Activated CD4-positive, alpha-beta T cell treated with anti-CD3 and anti-CD28 coated beads, Interleukin-2, amount 50 U/mL, for 16 hours (primary cell): ENCODE measurements at places on chromosomes 6 and 20.

DNA sequence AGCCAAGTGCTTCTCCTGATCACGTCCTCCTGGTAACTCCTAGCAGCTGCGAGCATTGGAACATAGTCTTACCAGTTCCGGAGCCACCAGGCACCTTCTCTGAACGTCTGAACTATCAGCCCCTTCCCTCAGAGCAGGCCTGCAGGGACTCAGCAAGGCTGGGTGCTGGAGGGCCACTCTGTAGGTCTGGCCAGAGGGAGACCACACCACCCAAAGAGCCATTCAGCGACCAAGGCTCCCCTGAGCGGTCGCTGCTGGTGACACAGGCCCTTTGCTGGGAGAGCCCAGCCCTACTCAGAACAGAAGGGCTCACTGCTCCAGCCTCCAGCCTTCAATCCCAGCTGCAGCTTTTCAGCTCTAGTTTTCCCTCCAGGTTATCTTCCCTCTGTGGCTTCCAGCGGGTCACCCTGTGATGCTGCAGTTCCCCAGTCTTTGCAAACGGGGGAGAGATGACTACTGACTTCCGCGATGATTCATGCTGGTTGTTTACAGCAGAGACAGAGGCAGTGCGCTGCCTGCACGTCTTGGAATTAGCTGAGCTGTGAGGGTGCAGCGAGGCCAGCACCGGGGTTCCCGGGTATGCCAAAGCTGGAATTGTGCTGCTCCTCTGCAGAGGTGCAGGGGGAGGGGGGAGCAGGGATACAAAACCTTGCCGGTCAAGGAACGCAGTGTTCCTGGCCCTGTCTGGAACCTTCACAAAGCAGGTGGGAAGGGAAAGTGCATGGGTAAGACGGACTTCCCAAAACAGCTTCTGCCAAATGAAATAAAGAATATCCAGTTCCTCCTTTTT is 161.4 kb downstream of the LY86 start:
- peak; percentile 80 for DNase-seq

DNA sequence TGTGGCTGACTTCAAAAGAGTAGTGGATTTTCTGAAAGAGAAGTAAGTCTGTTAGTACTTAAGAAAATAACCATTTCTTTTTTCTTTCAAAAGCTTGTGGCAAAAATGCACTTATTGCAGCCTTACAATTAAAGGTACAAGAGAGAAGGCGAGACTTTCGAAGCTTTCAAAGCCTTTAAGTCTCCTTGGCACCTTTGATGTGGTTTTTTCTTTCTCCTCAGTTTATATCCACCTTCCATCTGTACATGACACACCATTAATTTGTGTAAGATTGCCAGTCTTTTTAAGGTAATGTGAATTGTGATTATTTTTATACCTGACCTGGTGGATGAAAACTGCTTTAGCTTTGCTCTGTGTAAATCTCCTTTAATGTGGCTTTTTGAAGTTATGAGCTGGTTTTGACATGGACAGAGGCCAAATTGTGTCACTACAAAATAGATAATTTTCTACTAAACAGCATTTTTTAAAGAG is 466.1 kb downstream of the CDKAL1 start:
- DNase-seq, result no peak

DNA sequence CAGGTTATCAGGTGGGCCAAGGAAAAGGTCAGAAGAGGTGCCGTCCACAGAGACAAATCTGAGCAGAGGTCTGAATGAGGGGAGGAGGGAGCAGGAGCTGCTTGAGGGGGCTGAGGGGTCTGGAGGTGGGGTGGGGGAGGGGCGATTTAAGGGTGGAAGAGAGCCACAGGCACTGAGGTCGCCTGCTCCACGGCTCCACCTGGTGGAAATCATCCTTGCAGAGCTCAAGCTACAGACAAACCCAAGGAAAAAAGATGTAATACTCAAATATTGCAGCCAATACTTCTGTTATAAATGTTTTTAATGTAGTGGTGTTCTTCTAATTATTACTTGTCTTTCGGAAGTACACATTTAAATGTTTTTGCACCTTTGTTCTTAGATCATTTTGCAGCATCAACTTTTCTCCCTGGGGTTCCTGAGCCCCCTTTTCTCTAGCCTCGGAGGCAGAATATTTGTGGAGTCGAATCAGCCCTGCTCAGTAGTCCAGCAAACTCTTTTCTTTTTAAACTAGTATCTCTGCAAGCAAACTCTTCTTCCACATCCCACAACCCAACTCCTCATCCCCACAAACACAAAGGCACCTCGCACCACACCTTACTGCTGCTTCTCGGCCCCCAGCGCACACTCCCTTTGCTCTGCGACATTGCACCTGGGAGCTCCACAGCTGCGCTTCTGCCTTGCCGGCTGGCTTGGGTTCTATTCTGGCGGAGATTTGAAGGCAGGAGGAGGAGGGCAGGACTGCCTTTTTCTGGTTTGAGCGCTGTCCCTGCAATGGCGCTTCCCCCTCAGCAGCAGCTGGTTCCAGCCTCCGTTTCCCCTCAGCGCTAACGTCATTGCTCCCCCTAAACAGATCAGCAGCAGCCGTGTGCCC is 51.0 kb upstream of the TFAP2A start:
- DNase-seq, result peak; percentile 25

GRCh38 chr20:46618316-46619100 is 32.8 kb downstream of the SLC13A3 start:
- no peak for DNase-seq

DNA sequence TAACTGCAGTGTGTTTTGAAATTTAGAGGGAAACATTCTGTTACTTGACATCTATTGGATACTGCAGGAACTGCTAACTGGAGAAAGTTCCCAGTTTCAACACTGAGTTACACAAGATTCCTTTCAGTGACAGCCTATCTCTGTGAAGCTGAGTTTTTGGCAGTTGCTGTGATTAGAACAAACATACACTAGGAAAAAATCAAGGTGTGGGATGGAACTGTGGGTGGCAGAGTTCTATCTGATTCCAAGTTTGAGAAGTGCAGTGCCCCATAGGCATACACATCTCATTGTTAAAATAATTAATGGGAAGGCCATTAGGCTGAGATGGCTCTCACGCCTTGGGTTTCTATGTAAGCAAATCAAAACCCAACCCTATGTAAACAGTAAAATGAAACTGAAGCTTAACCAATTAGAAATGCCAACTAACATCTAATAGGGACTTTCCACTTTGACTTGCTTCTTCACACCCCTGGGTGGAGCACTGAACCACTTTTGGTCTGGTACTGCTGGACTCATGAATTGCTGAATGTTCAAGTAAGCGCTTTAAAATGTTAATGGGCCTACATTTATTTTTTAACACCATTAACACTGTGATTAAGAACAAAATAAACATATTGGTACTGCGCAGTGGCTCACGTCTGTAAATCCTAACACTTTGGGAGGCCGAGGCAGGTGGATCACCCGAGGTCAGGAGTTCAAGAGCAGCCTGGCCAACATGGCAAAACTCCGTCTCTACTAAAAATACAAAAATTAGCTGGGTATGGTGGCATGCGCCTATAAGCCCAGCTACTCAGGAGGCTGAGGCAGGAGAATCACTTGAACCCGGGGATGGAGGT is 55.2 kb upstream of the TBC1D7 start:
- DNase-seq, result peak; percentile 42

- peak; percentile 84 for DNase-seq
These were observed 57.9 kb downstream of the GJA10 start for GRCh38 chr6:89952105-89952671.

DNA sequence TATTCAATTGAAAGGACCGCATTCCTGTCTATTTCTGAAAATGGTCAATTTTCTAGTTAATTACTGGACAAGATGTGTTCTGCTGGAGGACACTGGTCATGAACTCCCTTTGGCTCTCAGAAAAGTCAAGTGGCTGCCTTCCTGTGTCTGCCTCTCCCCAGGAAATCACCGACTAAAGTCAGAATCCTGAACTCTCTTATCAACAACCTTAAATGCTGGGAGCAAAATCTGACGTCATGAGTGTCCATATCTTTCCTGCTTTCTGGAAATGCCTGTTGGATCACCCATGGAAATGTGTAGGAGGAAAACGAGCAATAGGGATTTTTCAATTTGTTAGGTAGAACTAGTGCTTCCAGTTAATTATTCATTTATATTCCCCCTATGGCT is 53.5 kb upstream of the PLCB1 start:
- DNase-seq, result no peak

DNA sequence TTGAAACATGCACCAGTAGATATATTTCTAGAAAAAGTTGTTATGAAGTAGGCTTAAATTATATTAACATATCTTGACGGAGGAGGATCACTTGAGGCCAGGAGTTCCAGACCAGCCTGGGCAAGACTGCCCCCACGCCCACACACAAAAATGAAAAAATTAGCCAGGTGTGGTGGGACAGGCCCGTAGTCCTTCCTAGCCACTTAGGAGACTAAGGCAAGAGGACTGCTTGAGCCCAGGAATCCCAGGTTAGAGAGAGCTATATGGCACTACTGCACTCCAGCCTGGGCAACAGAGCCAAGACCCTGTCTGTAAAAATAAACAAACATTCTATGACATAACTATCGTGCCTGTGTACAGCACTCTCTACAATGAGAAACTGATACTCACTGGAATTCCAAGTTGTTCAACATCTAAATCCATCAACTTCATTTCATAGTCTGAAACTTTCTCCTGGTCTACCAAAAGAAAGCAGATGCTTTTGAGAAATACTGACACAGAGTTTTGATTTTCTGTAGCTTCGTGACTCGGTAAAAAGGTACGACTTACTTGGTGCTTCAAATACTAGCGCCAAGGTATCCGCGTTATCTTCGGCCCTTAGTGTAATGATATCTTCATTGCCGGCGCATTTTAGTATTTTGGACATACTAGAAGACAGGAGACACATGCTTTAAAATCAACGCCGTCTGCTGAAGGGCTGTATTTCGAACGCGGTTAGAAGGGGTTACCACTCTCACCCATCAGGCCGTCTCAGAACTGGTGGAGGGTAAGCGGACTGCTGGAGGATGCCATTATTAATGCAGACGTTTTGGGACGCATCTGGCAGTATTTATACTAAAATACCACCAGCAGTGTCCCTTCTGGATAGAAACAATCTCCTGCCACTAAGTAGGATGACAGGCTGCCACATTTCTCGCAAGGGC is 1.3 kb downstream of the PCNA start:
- peak; percentile 23 for DNase-seq

DNA sequence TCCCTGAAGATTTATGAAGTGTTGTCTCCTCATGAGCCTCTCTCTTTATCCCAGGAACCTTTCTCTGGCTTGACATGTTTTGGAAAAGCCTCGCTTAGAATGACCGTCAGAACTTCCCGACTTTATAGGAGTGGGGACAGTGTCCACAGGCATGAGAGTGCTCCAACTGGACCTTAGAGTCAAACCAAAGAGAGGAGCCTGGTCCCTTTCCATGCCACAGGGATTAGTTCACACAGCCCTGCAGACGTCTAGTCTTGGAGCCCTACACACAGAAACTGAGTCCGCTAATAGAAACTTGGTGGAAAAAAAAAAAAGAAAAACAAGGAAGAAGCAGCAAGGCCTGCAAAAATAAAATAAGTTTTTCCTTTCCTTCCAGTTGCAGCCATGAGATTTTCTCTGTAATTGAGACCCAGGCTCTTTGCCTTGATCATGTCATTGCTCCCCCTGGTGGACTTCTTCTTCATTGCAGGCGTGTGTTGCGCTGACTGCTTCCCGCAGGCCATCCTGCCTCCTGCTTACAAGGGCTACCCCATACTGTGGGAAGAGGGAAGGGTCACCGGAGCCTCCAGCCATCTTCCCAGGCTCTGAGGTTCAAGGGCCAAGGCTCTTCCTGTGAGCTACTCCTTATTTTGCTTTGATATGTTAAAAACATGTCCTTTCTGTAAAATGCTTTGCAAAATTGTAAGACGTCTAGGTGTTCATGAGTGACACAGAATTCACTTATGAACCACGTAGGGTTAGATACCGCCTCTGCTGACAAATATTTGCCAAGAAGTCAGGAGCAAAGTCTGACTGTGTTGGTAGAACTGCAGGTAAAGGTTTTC is 201.0 kb downstream of the UST start:
- peak; percentile 78 for DNase-seq

DNA sequence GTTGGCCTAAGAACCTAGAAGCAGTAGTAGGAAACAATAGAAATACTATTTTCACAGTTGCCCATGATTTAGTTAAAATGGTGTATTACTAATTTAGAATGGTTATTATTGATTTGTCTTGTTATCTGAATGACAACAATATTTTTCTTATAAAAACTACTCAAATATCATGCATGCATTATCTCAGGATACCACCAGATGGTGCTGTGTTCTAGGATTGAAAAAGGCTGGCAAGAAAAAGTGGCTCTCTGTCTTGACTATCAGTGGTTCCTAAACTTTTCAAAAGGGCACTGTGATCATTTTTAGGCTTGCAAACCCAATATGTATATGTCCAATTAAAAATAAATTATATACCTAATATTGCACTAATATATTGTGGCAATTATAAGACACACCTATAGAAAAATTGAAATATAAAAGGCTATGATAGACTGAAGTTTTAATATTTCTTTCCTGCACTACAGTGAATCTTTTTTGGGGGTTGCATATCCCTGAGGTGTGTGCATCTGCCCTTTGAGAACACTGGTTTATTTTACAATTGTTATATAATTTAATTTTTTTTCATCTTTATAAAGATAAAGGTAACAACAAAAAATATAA is 131.7 kb upstream of the MLIP start:
- DNase-seq, result peak; percentile 43

DNA sequence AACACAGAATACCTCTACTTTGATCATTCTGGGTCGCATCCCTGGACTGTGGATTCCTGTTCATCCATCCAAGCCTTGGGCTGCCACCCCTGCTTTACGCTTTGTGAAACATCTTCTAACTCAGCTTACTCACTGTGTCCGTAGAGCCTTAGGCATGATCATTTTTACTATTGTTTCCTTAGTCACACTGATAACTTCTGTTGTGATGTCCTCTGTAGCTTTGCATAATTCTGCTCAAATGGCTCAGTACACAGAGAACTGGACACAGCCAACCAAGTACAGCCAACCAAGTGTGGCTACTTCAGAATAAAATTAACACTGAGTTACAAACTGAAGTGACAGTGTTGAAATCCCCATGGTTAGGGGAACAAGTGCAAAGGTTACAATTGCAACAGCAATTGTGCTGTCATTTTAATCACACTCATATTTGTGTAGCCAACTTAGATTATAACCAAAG is 8.6 kb upstream of the FKBP1A start:
- DNase-seq, result no peak

GRCh38 chr6:56329271-56330050 is 82.1 kb upstream of the COL21A1 start:
- DNase-seq, result no peak

DNA sequence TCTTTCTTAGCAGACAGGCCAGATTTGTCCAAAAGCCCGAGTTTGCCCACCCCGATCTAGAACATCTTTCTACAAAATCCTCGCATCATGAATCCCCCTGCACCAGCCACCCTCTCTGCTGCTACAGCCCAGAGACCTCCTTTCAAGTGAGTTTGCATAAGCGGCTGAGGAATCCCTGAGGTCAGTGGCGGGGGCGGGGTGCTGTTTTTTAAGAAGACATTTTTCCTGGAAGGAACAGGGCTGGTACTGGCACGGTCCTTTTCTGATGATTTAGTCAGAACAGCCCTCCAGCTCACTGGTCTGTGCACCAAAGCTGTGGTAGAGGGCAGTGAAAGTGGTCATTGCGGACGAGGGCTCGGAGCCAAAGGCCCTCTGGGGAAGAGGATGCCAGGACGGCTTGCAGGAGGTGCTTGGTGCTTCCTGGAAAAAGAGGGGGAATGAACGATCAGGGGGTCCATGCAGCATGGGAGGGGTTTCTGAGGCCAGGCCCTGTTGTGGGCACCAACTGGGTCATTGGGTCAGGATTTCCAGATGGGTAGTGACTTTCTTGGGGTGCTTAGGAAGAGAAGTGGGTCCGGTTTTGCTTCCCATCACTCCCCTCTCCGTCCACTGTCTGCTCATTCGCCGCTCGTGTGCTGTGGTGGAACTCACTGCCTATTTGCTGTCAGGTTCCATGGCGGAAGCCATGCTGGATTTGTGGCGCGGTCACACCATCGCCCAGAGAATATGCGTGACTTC is 50.4 kb downstream of the GNAS-AS1 start:
- no peak for DNase-seq
